Fibroblast of pulmonary artery (primary cell): ENCODE measurements at places on chromosomes 13 and 19.

- no peak for DNase-seq
Measured at GRCh38 chr13:48531416-48532255, 1.2 kb downstream of the RCBTB2 start.

DNA sequence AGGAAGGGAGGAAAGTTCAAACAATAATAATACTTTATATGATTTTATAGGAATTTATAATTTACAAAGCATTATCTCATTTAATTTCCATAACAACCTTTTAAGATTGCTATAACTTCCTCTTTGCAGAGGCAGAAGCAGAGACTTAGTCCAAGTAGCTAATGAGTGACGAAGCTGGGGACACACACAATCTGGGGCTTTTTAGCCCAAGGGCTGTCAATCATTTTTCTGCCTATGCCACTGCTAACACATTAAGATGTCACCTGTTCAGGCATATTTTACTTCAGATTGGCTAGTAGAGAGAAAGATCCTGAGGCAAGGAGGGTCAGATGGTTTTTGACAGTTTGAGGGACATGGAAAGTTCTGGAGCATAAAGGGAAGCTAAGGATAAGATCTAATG is 12.6 kb downstream of the SCEL start:
- no peak for DNase-seq

DNA sequence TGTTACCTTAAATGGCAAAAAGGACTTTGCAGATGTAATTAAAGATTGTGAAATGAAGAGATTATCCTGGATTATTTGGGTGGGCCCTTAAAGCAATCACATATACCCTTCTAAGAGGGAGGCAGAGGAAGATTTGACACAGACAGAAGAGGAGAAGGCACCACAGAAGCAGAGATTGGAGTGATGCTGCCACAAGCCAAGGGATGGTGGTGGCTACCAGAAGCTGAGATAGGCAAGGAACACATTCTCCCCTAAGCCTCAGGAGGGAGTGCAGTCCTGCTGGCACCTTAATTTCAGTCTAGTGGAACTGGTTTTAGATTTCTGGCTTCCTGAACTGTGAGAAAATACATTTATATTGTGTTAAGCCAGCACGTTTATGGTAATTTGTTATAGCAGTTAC is 24.2 kb downstream of the DEDD2 start:
- no peak for DNase-seq

DNA sequence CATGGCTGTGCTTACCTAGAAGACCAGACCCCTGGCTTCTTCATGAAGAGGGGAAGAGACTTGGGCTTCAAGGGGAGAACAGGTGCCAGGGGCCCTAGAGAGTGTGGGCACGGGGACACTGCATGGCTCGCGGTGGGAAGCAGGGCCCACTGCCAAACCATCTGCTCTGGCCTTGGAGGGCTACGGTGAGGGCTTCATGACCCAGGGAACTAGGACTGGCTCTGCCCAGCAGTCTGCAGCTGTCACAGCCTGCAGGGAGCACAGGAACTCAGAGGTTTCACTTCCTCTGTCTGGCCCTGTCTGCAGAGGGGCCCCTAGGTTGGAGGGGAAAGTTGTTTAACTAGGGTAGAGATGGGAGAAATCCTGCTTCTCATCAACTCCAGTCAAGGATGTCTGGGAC is 4.3 kb downstream of the ERCC1 start:
- no peak for DNase-seq

GRCh38 chr19:4342314-4342614 is 1.1 kb upstream of the MPND start:
- peak; percentile 81 for DNase-seq

- no peak for DNase-seq
Measured at GRCh38 chr19:45306518-45307027, 16.1 kb downstream of the CKM start.

DNA sequence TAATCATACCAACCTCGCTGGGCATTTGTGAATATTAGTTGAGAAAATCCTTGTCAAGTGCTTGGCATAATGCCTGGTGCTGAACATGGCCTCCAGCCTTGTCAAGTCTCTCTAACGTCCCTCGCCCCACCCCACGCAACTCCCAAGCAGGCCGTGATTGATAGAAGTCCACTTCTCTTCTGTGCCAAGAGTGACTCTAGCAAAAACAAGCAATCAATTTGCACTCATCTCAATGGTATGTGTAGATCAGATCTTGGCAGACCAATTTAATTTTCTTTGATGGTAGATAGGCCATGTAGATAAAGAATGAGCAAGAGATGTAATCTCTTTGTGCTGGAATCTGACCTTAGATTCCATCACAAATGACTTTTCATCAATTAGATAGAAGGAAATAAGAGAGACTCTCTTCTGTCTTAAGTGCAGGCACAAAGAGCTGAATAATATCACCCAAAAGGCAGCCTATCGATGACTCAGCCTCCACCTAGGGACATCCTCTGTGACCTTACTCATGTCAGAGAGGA is 31.0 kb upstream of the KATNAL1 start:
- no peak for DNase-seq

DNA sequence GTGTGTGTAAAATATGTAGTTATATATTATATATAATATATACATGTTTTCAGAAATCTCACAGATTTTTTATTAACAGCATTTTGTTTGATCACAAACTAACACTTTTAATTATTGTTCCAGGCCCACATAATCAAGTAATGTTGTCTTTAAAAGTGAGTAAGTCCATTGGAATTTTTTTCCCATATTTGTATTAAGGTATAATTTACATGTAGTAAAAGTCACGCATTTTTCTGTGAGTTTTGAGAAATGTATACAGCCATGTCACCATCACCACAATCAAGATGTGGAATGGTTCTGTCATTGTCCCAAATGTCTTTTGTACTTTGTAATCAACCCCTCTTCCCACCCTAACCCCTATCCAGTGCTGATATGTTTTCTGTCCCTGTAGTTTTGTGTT is 120.0 kb upstream of the RFC3 start:
- DNase-seq = no peak

- DNase-seq = peak; percentile 76
Measured at GRCh38 chr19:43594710-43595604, 977 bp downstream of the IRGQ start.

DNA sequence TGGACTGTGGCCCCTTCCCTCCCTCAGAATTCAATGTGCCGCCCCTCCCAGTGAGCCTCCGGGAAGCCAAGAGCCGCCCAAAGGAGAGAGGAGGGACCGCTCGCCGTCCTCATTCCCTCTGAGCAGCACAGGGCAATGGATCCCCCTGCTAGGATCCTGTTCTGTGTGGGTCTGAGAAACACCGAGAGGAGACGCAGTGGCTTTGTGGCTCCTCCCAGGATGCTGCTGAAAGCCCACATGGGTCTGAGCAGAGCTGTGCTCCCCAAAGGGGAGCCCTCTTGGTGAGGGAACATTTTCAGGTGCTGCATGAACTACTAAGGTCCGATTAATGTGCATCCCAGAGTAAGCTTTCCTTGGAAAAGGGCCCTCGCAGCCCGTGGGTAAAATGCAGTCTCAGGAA is 30.4 kb downstream of the DHRS12 start:
- no peak for DNase-seq

- no peak for DNase-seq
Measured at GRCh38 chr13:113148940-113149503, 9.4 kb upstream of the PROZ start.

DNA sequence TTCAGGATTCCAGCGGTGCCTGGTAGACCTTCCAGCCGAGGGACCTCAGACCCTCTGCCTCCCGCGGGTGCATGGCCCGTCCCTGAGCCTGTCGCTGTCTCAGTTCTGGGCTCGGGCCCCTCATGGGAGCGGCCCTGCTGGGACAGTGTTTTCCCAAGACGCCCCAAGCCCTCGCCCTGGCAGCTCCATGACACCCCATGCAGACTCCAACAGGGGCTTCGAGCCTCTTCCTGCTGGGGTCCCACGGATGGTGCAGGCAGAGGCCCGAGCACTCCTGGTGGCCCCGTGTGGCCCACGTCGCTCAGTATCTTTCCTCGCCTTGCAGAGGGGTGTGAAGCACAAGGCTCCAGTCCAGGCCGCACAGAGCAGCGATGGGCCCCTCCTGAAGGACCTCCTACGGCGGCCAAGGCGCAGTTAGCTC is 88.8 kb upstream of the MCF2L start:
- DNase-seq = no peak

DNA sequence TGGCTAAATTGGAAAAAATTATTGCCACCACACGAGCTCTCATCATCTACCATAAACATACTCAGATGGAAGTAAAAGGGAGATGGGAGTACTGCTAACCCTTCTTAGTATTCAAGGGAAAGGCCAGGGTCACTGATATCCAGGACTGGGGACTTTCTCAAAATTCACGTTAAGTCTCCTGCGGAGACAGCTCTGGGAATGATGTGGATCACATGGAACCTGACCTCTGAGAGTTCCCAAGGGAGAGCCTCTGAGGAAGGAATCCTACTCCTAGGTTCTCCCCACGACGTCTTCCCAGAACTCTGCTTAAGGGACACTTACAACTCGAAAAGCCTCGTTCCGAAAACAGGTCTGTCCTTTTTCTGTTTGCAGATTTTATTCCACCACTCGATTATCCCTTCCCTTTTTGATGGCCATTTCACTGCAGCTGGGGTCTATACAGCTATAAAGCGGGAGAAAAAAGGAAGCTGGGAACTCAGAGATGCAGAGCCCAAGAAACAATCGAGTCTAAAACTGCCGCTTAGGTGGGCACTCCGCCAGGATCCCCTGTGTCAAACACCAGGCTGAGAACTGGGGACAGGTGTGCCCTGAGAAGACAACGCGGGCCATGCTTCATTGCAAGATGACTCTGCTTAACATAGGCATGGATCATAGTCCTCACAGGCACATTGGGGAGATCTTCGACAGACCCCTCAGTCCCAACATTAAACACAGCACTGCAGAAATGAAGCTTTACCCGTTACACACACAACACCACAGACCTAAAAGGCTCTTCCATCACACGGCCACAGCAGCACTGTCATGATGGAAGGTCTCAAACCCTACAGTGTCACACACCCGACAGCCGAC is 823 bp upstream of the ZNF567 start:
- DNase-seq = peak; percentile 14

- peak; percentile 64 for DNase-seq
Measured at GRCh38 chr13:72774019-72774418, 7.7 kb downstream of the DIS3 start.

DNA sequence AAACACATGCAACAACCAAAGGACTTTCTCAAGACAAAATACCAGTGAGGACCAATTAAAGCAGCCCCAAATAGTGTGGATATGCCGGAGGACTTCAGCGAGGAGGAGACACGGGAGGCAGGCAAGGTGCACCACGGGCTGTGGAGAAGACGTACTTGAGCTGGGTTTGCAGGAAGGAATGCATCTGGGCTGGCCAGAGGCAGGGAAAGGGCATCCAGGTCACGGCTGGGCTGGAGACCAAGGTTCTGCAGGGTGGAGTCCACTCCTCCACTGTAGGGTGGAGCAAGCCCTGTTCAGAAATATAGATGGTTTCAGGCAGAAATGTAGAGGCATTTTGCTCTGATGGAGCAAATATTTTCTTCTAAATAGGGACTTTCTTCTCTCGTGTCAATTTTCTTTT is 36.6 kb upstream of the MEDAG start:
- no peak for DNase-seq

DNA sequence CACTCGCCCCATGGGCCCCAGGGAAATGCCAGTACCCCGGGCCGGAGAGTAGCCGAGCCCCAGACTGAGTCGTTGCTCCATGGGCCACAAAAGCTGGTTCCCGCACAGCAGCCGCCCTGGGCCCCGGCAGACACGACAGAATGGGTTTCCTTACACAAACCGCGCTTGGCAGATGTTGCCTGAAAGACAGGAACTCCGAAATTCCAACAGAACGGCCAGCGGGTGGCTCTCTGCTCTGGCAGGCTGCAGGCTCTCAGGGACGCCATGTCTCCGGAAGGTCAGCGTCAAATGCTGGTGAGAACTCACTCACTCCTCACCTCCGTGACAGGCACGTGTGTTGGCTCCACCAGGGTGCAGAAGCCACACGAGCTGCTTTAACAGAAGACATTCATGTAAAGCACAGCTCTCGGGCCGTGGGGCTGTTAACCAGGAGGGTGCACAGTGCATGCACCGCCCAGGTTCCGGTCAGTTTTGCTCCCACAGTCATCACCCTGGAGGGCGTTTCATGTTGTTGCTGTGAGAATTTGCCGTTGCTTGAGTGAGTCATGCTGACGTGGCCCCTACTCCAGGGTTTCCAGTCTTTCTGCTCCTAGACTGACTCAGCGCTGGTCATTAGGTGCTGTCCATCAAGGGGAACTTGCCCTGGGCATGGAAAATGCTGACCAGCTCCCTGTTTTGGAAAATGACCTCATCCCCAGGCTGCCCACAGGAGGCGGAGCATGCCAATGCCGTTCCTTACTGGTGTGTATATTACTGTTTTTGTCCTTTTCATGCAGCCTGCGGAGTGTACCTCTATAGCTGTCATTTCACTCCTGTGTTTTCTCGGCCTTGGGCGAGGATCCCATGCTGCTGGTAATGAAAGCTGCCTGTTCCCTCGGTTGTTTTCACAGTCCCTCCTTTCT is 44.8 kb downstream of the ANKRD10 start:
- DNase-seq = peak; percentile 100

DNA sequence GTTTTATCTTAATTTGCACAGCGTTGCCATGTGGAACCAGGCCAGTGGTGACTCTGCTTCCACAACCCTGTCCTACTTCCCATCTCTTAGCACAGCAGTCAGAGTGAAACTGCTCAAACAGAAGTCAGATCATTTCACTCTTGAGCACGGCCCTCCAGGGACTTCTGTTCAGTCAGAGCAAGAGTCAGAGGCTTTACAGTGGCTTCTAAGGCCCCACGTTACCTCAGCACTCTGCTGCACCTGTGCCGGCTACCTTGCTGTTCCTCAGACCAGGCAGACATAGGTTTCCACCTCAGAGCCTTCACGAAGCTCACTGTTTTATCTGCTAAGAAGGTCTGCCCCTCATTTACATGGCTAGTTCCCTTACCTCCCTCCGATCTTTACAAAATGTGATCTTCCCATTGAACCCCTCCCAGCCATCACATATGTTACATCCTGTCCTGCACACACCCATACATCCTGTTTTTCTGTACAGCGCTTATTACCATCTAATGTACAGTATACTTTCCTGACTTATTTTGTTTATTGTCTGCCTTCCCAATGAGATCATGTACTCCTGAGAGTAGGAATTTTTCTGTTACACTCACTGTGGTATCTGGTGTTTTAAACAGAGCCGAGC is 41.6 kb downstream of the TM9SF2 start:
- no peak for DNase-seq

DNA sequence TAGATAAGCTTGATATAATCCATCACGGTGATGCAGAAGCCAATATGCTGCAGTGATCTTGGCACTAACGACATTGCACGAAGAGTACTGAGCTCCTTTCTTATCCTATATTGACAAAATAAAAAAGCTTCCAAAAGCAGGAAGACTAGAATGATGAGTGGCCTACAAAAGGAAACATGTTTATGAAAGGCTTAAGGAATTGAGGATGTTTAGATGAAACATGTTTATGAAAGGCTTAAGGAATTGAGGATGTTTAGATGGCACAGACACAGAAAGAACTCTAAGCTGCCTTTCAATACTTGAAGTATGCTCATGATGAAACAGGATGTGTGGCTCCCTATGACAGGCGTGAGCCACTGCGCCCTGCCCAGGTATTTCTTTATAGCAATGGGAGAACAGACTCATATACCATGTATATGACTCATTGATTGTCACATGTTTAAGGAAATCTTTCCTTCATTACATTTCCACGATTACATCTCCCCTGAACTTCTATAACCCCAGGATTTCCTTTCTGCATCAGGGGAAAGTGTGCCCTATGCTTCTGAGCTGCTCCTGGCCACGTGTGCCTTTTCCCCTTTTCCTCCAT is 690.8 kb upstream of the ARGLU1 start:
- DNase-seq = peak; percentile 5
